ENCODE measurements at places on chromosomes 4 and X.
A peak's percentile ranks its signal among the peaks of the same experiment; 100 is the strongest.

DNA sequence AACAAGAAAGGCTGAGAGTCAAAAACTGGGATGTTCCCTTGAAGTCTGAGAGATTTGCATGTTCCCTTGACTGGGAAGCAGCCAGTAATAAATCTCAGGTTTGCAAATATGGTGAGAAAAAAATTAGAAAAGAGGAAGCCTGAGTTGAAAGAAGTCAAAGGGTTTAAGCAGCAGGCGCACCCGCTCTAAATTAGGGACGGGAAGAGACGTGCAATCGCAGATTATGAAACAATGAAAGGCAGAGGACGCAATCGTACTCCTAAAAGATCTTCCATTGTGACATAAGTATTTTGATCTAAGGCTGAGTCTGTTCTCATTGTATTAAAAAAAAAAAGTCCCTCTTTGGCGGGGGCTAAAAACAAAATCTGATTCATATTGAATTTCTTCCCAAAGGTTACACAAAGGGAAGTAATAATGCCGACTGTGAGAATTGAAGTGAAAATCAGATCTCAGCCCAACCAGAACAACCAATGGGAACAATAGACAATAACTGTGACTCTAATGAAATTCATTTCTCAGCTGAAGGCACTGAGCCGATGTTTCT is 28.2 kb downstream of the SAT1 start:
- no peak for DNase-seq

- no peak for DNase-seq
These were observed 28.2 kb downstream of the ANXA5 start for GRCh38 chr4:121668368-121669162.

GRCh38 chrX:108224727-108225621 is 133.4 kb downstream of the ATG4A start:
- no peak for DNase-seq

- peak; percentile 6 for DNase-seq
These were observed 1.8 kb downstream of the ATP11C start for GRCh38 chrX:139930916-139931645.

- no peak for DNase-seq
These were observed 122.2 kb downstream of the UBE2K start for GRCh38 chr4:39820186-39820585.

Data from central memory CD4-positive, alpha-beta T cell (primary cell).